ENCODE measurements at places on chromosomes 7 and 10. TPM values are rescaled to one million over a fixed set of nuclear protein-coding genes. Genes with fewer than 3 reads are reported as not detected.
A peak's percentile ranks its signal among the peaks of the same experiment; 100 is the strongest.

DNA sequence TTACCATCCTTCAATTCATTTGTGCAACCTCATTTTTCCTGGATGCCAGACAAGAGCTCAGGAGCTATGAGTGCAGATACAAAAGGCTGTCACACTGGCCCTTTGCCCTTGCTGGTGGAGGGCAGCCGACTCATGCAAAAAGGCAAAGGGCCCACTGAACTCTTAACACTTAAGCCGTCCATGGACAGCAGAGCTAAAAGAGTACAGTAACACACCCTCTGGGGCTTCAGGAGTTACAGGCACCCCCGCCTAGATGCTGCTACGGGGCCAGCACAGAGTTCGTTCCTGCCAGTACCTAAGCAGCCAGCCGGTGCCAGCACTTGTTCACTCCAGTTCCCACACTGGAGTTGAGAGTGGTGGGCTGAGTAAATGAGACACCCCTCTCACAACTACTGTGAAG is 69.9 kb upstream of the MRLN start:
- H3K27ac ChIP-seq: no peak overlapping the region
- H3K4me1 ChIP-seq: peaks cover 31% of the 10 kb centered on the region
- no peaks in the 10 kb centered on the region for H3K27me3 ChIP-seq
- DNase-seq: no peak

DNA sequence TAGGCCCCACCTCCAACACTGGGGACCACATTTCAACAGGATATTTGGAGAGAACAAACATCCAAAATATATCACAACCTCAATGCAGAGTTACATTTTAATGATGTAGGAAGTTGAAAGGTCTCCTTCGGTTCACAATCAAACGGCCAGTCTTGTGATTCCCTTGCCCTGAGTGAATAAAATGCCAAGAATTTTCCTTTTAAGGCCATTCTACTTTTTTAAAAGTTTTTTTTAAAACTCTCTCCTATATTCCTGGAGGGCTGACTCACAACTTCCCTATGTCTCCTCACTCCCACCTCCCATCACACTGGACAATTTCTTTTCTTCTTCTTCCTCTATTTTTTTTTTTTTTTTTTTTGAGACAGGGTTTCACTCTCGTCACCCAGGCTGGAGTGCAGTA is 693.6 kb upstream of the AUTS2 start:
- H3K27me3 ChIP-seq: no peaks in the 10 kb centered on the region
- no peaks in the 10 kb centered on the region for H3K4me1 ChIP-seq
- H3K36me3 ChIP-seq: no peaks in the 10 kb centered on the region
- no peak for DNase-seq
- H3K4me3 ChIP-seq: no peak overlapping the region

GRCh38 chr7:35037211-35037525 is at the start of gene DPY19L1:
Gene DPY19L1 (minus strand): TSS chr7:35037485. CDS start chr7:35037394, 91 bp downstream.
- H3K27me3 ChIP-seq: no peaks in the 10 kb centered on the region
- H3K4me3 ChIP-seq: peak within 1 kb of the TSS; percentile 85
- no peaks in the 10 kb centered on the region for H3K36me3 ChIP-seq
- peak within 1 kb of the TSS; percentile 71 for H3K27ac ChIP-seq
- H3K4me1 ChIP-seq: peaks cover 22% of the 10 kb centered on the region

- DNase-seq: no peak
- no peak overlapping the region for H3K27ac ChIP-seq
- no peaks in the 10 kb centered on the region for H3K36me3 ChIP-seq
Observed at GRCh38 chr7:76206633-76207032, 4.9 kb downstream of the SRRM3 start.

The CYP2C9 gene
- total RNA-seq: not detected

Data from activated naive CD4-positive, alpha-beta T cell treated with anti-CD3 and anti-CD28 coated beads for 36 hours (primary cell).